SK-MEL-5 (cell line): ENCODE measurements at places on chromosomes 6 and 20.
A peak's percentile ranks its signal among the peaks of the same experiment; 100 is the strongest.

DNA sequence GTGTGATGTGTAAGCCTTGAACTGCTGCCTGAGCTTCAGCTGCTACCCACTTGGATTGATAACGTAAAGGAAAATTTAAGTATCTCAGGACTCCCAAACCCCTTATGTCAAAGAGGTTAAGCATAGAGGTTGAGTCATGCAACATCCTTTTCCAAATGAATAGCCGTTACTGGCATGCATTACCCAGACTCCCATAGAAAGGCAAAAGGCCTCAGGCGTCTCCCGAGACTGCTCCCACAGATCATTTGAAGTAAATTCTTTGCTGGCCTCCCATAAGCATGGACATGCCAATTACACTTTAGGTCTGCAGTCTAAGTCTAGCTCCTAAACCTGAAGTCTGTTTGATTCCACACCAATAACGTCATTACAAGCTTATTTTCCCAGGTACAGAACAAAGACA, 14.7 kb downstream of the IPCEF1 start:
- DNase-seq = no peak

DNA sequence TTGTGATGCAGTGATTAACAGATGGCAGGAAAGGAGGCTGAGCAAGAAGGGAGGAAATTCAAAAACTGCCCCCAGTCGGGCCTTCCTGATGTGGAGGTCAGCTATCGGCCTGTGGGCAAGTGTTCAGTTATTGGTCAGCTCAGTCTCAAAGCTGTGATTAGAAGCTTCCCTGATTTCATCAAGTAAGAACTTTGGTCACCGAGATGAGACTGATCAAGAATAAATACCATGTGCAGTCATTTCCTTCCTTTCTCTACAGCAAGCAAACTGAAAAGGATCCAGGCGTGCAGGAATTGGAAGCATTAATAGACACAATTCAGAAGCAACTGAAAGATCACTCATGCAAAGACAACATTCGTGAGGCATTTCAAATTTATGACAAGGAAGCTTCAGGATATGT, 69.7 kb downstream of the EFHC1 start:
- DNase-seq = no peak

DNA sequence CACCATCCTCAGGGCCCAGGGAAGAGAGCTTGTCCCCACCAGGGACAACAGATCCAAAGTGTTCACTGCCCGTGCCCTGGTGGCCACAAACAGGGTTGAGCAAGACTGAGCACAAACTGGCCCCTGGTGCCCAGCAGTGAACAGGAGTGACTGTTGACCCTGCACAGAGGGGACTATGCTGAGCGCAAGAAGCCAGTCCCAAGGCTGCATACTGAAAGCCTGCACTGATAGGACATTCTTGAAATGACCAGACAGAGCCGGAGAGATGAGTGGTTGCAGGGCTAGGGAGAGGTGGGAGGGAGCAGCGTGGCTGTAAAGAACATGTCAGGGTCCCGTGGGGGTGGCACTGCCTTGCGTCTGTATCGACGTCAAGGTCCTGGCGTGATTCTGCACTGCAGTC, 2.9 kb upstream of the FNDC11 start:
- DNase-seq = no peak

- peak; percentile 52 for DNase-seq
These were observed 25.4 kb upstream of the FOXF2 start for GRCh38 chr6:1363729-1364572.

DNA sequence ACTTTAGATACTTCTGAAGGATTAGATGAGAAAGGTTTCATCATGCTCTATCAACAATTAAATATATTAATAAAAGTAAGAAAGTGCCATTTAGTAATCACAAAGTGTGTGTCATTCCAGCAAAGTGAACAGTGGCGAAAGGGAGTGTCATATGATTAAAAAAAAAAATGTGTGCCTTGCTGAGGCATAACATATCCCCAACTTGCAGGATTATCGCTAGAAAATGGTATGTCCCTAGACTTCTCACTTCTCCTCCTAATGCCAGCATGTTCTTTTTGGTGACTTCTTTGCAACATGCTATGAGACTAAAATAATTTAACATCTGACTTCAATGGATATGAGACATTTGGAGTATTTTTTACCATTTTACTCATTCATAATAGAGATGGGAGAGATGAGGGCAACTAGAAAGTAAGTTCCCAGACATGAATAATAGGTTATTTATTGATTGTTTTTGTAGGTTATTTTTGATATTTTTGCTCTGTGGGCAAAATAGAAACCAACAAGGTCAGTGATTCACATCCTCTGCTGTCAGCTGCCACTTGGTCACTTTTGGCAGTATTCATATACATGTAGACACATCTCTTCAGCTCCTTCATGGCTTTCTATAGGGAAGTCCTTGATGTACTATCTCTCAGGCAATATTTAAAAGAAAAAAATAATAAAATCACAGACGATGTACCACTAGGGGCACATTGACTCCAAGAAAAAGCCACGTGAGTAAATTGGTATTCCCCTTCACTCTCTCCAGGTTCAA, 370.1 kb downstream of the BMP2 start:
- DNase-seq = no peak

- DNase-seq = no peak
These were observed 296 bp downstream of the ADNP start for GRCh38 chr20:50930976-50931305.

- no peak for DNase-seq
These were observed 45.4 kb upstream of the QKI start for GRCh38 chr6:163369141-163369540.

- peak; percentile 94 for DNase-seq
These were observed 9.5 kb upstream of the AHCY start for GRCh38 chr20:34312544-34313217.

GRCh38 chr20:34085544-34086040, 26.5 kb downstream of the EIF2S2 start:
- DNase-seq = no peak

GRCh38 chr6:156585859-156586258, 191.3 kb upstream of the ARID1B start:
- no peak for DNase-seq

DNA sequence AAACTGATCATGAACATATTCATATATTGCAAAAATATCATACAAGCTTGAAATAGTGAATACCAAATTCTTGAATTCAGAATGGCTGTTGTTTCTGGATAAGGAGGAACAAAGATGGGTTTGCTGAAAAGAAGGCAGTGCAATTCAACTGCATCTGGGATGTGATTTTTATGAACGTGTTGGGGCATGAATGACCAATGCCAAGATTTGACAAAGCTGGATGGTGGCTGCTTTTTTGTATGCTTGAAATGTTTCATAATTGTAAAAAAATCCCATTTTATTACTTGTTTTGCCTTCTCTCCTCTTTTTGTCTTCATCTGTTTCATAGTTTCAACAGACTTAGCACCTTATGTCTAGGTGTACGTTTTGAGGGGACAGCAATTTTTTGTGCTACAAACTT, 36.8 kb upstream of the BCAS1 start:
- DNase-seq = no peak

DNA sequence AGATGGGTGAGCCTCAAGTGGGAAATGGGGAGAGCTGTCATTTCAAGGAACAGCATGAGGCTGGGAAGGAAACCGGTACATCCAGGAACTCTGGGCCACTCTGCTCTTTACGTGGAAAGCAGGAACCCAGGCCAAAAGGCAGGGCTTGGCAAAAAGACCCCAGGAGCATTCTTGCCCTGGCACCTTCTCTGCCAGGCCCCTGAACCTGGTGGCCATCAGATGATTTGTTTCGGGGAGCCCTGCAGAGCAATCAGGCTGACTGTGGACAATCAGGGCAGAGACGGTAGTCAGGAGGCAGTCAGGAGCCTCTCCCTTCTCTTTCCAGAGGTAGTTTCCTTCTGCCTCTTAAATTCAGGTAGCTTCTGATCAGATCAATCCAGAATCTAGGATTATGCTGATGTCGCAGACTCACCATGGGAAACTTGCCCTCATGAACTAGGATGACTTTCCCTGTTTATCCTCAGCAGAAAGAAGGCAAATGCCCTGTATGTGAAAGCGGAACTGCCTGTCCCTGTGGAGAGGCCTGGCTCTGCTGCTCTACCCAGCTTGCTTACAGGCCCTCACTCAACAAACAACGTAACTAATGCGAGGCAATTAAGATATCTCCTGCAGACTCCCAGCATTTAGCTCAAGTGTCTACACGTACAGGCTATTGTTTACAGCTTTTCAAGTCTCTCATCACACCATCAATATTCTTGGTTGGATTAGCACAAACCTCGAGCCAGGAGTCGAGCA, 36.6 kb downstream of the EZR start:
- DNase-seq = no peak

GRCh38 chr20:24996449-24997377, 4.2 kb upstream of the APMAP start:
- peak; percentile 19 for DNase-seq

DNA sequence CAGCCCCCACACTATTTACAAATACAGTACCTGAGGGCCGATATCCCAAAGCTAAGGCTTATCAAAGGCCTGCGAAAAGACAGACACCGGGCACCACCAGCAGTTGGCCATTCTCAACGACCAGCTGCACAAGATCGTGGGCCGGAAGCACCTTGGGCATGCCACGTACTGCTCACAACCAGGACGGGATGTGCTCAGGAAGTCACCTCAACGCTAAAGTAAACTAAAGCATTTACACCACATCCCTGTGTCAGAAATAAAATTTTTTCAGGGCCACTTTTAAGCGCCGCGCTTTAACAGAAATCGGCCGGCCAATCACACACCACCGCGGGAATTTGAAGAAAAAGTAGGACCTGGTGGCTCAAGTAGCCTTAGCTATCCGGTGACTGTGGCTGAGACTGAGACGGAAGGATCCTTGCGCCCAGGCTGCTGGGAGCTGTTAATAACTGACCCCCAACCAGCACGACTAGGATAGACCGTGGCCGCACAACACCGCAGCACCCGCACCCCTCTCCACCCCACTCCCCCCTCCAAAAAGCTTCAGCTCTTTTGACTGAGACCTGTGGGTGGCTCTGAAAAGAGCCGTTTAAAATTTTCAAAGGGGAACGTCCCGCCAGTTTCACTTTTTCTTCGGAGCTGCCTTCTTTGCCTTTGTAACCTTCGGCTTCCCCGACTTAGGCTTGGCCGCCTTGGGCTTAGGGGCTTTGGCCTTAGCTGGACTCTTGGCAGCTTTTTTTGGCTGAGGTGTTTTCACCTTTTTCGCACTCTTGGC, 131.2 kb upstream of the BTN3A2 start:
- DNase-seq = no peak

DNA sequence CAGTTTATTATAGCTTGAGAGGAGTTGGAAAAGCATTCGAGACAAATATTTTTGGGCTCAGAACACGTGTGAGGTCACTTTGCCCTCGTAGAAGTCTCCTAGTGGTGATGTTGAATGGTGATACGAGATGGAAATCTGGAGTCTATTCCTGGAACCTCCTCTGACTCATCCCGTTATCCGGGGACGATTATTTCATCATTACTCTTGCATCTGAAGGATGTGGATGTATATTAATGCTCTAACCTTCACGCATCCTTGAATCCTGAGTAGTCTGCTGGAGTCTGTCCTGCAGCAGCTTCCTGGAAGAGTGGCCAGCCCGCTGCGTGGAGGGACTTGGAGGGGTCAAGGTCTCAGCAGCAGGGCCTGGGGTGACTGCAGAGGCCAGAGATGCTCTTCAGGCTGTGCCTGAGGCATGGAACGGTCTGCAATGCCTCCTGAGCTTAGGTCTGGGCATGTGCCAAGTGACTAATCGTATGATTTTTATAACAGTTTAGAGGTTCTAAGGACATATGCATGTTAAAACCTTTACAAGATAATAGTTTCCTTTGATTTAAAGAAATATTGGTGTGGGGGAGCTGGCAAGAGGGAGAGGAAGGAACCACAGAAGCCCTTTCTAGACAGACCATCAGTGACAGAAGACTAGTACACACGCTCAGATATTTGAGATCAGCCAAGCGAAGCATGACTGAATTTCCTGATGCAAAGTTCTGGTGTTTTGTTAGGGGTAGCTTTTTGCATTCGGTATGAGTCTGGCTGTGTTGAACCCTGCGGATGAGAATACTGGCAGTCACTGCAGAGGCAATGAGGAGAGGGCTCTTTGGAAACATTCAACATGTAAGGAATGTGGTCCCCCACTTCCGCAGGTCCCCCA, 400.2 kb downstream of the QKI start:
- no peak for DNase-seq

DNA sequence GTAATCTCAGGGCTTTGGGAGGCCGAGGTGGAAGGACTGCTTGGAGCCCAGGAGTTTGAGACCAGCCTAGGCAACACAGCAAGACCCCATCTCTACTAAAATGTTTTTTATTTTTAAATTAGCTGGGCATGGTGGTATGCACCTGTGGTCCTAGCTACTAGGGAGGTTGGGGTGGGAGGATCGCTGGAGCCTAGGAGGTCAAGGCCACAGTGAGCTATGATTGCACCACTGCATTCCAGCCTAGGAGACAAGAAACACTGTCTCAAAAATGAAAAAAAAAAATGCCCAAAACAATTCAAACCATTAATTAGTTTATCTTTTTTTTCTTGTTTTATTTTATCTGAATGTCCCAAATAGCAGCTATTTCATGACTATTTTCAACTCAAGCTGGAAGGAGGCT, 85.8 kb downstream of the GMPR start:
- DNase-seq = no peak

DNA sequence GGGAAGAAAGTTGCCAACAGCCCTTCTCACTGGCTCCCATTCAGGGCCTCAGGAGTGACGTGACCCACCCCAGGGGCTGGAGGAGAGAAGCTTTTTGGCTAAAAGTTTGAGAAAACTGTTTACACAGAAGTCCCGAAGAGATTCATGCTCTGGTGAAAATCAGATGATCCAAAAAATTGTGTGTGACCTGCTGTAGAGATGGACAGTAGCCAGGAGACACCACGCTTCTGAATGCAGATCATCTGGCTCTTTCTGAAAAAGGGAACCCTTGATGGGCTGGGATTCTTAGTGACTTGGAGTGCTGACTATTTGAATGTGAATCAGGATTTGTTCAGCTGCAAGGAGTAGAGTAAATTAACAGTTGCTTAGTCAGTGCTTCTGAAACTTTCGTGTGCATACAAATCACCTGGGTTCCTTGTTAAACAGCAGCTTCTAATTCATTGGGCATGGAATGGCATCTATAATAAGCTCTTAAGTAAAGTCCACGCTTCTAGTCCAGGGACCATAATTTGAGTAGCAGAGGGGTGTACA, 265.1 kb downstream of the PREX1 start:
- DNase-seq = no peak

DNA sequence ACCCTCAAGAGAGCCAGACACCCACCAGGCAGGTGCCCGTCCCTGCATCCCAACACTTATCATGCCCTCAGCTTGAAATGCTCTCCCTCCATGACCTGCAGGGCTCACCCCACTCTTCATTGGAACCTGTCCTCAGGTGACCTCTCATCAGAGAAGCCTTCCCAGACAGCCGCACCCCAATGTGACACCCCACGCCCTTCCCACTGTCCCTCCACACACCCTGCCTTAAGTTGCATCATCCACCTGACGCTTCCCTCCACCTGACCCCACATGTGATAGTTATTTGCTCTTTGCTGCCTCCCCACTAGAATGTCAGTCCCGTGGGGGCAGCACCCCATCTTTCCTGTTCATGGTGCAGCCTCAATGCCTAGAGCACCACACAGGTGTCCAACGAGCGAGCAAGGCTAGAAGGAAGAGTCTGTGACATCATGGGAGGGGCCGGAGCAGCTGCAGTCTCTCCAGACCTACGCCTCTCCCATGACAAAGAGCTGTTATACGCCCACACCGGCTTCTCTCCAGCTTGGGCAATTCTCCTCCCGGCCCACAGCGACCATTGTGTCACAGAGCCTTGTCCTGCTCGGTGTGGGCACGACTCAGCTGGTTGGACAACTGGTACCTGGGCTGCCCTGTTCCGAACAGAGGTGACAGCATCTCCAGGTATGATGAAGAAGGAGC, 58.2 kb downstream of the NFATC2 start:
- no peak for DNase-seq
